ENCODE measurements at places on chromosomes 2 and 18. TPM values are rescaled to one million over a fixed set of nuclear protein-coding genes. Genes with fewer than 3 reads are reported as not detected.

Gene NT5C1B
- not detected for total RNA-seq

DNA sequence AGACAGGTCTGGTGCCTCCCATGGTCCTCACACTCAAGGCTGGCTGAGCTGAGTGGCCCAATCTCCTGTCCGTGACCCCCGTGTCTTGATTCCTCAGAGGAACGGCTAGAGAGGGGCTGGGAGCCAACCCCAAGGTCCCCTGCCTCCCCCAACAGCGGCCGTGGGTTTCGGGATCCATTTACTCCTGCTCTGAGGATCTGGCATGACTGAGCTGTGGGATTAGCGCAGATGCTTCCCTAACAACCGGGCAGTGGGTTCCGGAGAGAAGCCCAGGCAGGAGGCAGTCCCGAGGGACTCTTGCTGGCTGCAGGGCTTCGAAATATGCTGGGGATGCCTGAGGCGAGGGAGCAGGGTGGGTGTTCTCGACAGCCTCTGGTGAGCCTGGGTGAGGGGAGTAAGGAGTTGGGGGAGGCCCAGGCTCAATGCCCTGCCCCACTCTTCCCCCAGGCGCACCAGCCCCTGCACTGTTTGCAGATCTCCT, 18.9 kb downstream of the GPR35 start:
- H3K27ac ChIP-seq: no peak overlapping the region
- no peak overlapping the region for H3K4me3 ChIP-seq
- H3K27me3 ChIP-seq: no peaks in the 10 kb centered on the region
- no peaks in the 10 kb centered on the region for H3K36me3 ChIP-seq
- no peak for DNase-seq

Gene PFN4
- 0.79 TPM for total RNA-seq

GRCh38 chr18:48892146-48892855, 58.5 kb downstream of the SMAD7 start:
- no peaks in the 10 kb centered on the region for H3K27me3 ChIP-seq
- H3K4me1 ChIP-seq: peaks cover 9% of the 10 kb centered on the region
- no peak overlapping the region for H3K4me3 ChIP-seq
- DNase-seq: no peak

DNA sequence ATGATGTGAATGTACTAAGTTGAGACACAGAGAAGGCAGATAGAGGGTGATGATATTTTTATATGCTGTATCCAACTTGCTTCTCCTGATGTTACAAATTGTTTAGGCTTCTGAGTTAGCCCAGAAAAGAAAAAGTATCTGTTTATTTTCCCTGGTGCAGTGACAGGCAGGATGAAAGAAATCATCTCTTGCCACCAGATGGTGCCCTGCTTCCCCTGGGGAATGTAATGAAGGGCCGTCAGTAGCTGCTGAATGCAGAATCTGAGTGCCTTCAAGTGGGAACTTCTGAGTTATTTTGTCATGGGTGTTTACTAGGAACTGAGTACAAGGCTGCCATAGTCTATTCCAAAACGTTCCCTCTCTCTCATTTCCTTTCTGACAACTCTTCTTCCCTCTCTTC, 525.6 kb downstream of the MBD2 start:
- no peak overlapping the region for H3K4me3 ChIP-seq
- H3K36me3 ChIP-seq: no peaks in the 10 kb centered on the region
- no peak overlapping the region for H3K27ac ChIP-seq
- DNase-seq: peak; percentile 52
- H3K27me3 ChIP-seq: no peaks in the 10 kb centered on the region

DNA sequence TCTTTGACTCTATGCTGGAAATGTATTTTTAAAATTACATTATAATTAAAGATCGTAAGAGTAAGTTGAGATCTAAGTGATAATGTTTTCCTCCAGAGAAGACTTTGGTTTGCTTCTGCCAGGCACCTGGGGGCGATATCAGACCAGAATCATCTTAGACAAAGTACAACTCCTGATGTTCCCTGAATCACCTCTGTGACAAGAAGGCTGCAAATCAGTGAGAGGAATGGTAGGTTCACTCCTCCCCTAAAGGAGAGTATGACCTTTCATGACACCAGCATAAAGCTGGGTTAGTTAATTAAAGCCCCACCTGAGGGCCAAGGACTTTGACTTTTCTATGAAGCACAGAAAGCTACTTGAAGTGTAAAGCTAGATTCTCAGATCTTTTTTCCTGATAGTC, 114.4 kb upstream of the DTNA start:
- H3K4me1 ChIP-seq: no peaks in the 10 kb centered on the region
- H3K4me3 ChIP-seq: no peak overlapping the region
- no peak overlapping the region for H3K27ac ChIP-seq

Gene CAPN14
- 0.25 TPM for total RNA-seq

DNA sequence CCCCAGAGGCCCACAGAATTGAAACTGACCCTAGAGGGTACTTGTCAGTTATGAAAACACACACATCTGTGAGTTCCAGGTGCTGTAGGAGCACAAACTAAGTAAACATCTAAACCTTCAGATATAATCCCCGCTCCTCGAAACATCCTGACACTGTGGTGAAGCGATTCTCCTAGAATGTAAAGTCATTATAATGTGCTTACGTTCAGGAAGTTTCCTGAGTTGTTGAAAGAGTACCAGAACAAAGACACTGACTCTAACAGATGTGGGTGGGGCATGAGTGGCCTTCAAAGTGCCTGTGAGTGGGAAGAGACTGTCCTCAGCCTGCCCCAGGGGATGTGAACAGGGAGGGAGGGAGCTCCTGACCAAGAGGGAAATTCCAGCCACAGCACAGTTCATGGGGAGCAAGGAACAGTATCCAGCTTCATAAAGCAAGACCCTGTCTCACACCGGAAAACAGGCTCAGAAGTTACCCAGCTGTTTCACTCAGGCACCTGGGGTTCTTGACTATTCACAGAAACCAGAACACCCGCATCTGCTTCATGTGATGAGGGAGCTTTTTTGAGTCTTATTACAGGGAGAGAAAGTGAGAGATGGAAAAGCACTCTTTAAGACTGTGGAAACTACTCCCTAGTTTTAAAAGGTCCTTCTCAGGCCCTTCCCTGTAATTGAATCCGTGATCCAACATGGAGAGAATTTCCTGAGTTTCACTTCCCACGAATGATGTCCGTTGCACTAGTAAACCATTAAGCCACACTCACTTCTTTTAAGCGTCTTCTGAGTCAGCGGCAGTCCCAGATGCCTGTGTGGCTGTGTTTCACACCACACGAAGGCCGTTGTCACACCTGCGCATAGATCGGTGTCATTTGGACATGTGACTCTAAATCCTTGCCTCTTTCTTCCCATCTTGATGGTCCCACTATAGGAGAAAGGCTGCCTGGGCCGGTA, 88.6 kb upstream of the EML6 start:
- peak overlapping the region; percentile 94 for H3K27ac ChIP-seq
- peaks cover 12% of the 10 kb centered on the region for H3K4me1 ChIP-seq
- peak; percentile 74 for DNase-seq
- H3K4me3 ChIP-seq: peak overlapping the region; percentile 2
- H3K36me3 ChIP-seq: peaks cover 25% of the 10 kb centered on the region

Gene UPP2
- 0.19 TPM for total RNA-seq

DNA sequence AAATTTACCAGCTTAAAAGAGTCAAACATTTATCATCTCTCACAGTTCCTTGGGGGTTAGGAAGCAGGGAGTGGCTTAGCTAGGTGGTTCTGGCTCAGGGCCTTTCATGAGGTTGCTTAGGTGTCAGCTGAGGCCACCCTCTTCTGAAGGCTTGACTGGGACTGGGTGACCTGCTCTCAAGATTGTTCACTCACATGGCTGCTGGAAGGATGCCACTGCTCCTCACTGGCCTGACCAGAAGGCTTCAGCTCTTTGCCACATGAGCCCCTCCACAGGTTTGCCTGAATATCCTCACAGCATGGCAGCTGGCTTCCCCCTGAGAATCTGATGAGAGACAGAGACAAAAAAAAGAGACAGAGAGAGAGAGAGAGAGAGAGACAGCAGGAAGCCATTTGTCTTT, 17.3 kb upstream of the RNF152 start:
- no peak overlapping the region for H3K4me3 ChIP-seq
- DNase-seq: no peak
- no peaks in the 10 kb centered on the region for H3K4me1 ChIP-seq
- H3K27ac ChIP-seq: no peak overlapping the region

DNA sequence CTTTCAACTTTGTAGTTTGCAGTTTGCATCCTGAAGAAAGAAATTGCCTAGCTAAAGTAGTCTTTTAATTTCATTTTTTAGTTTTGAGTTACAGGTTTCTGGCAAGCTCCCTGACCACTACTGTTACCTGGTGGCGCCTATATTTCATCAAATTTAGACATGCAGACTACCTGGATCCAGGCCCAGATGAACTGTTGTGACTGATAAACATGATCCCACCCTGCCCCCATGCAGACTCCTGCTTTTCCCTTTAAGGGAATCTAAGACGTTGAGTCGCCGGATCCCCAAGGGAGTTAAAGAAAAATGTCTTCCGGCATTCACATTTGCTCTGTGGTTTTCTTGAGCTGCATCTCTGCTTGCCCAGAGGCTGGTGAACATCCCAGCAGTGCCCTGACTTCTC, 22.2 kb downstream of the METAP1D start:
- no peaks in the 10 kb centered on the region for H3K36me3 ChIP-seq
- no peak overlapping the region for H3K27ac ChIP-seq
- H3K27me3 ChIP-seq: no peaks in the 10 kb centered on the region
- H3K4me1 ChIP-seq: no peaks in the 10 kb centered on the region

DNA sequence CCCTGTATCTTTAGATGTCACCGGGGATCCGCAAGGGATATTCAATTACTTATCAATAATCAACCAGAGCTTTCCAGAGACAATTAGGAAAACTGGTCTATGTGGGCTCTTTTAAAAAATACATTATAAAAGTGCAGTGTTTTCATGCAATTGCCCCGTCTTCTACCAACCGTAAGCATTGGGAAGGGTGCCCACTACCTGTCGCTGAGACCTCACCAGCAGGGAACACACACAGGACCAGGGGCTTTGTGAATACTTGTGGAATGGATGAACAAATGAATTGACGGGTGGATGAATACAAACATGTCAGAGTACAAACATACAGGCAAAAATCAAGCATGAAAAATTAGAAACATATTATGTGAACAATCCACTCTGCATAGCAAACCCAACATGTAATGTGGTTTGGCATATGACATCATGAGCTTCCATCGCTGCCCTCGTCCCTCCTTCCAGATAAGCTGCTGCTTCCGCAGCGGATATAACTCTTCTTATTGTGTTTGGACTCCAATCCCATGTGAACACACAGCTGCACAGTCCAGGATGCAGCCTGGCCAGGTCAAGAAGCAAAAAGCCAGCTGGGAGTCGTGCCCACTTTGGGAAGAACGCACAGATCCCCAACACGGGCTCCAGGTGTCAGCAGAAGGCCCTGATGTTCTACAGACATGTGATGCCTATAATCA, 5.3 kb downstream of the FHL2 start:
- no peak overlapping the region for H3K27ac ChIP-seq
- no peak overlapping the region for H3K4me3 ChIP-seq
- no peaks in the 10 kb centered on the region for H3K36me3 ChIP-seq
- no peaks in the 10 kb centered on the region for H3K27me3 ChIP-seq
- DNase-seq: no peak
- H3K4me1 ChIP-seq: peaks cover 5% of the 10 kb centered on the region

Gene SATB2
- 17.5 TPM for total RNA-seq

Gene DSG4
- total RNA-seq: not detected

- H3K27ac ChIP-seq: no peak overlapping the region
- H3K27me3 ChIP-seq: no peaks in the 10 kb centered on the region
- H3K4me1 ChIP-seq: no peaks in the 10 kb centered on the region
- no peaks in the 10 kb centered on the region for H3K36me3 ChIP-seq
- H3K4me3 ChIP-seq: no peak overlapping the region
These were observed 349.9 kb downstream of the TSN start for GRCh38 chr2:122105171-122105876.

Gene TXNDC2
- 0.16 TPM for total RNA-seq

Gene SERPINB11
- not detected for total RNA-seq

- H3K27ac ChIP-seq: no peak overlapping the region
- H3K4me3 ChIP-seq: no peak overlapping the region
- no peaks in the 10 kb centered on the region for H3K36me3 ChIP-seq
- DNase-seq: peak; percentile 82
- H3K4me1 ChIP-seq: no peaks in the 10 kb centered on the region
These were observed 38.9 kb downstream of the CNGA3 start for GRCh38 chr2:98385050-98385699.

DNA sequence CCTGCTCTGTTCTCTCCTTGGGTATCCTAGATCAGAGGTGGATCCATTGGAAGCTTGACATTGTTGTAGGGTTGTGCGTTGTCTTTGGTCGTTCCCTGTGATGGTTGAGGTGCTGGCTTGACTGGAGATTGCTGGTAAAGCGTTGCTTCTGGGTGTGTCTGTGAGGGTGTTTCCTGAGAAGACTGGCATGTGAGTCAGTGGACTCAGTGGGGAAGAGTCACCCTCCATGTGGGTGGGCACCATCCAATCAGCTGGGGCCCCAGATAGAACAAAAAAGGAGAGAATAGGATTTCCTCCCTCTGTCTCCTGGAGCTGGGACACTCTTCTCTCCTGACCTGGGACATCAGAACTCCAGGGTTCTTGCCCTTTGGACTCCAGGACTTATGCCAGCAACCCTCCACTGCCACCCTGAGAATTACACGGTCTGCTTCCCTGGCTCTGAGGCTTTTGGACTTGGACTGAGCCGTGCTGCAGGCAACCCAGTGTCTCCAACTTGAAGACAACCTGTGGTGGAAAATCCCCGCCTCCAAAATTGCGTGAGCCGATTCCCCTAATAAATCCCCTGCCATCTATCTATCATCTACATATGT, 14.8 kb upstream of the REEP1 start:
- H3K4me1 ChIP-seq: peaks cover 2% of the 10 kb centered on the region
- no peaks in the 10 kb centered on the region for H3K36me3 ChIP-seq
- H3K27me3 ChIP-seq: no peaks in the 10 kb centered on the region

DNA sequence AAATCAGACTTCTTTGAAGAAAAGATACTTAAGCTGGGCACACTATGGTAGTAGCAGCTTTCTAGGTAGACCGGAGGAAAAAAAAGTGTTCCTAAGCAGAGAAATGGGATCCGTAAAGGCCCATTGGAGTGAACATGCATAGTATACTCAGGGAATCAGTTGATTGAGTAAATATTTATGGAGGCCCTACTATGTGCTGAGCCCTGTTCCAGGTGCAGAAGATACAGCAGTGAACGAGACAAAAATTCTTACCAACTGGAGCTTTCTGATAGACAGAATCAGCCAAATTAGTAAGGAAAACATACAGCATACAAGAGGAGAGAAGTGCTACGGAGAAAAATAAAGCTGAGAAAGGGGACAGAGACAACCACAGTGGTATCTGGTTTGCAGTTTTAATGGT, 28.1 kb downstream of the CRIM1 start:
- peaks cover 34% of the 10 kb centered on the region for H3K4me1 ChIP-seq
- no peak for DNase-seq
- no peaks in the 10 kb centered on the region for H3K36me3 ChIP-seq
- H3K4me3 ChIP-seq: no peak overlapping the region

Gene RPRM
- 0.16 TPM for total RNA-seq

GRCh38 chr2:178391701-178392100, 59.3 kb downstream of the PRKRA start:
- H3K27me3 ChIP-seq: no peaks in the 10 kb centered on the region
- no peaks in the 10 kb centered on the region for H3K36me3 ChIP-seq
- no peak overlapping the region for H3K27ac ChIP-seq
- no peak for DNase-seq

GRCh38 chr2:207483066-207483465, 46.7 kb upstream of the CREB1 start:
- H3K4me3 ChIP-seq: no peak overlapping the region
- no peaks in the 10 kb centered on the region for H3K4me1 ChIP-seq
- no peak for DNase-seq
- no peaks in the 10 kb centered on the region for H3K27me3 ChIP-seq

GRCh38 chr2:146532009-146532408, 1312.8 kb upstream of the ACVR2A start:
- H3K4me3 ChIP-seq: no peak overlapping the region
- DNase-seq: no peak
- H3K27ac ChIP-seq: no peak overlapping the region
- no peaks in the 10 kb centered on the region for H3K36me3 ChIP-seq
- no peaks in the 10 kb centered on the region for H3K4me1 ChIP-seq

Measured in kidney (tissue), 22 donors.